ENCODE measurements at places on chromosomes 7 and 10.

DNA sequence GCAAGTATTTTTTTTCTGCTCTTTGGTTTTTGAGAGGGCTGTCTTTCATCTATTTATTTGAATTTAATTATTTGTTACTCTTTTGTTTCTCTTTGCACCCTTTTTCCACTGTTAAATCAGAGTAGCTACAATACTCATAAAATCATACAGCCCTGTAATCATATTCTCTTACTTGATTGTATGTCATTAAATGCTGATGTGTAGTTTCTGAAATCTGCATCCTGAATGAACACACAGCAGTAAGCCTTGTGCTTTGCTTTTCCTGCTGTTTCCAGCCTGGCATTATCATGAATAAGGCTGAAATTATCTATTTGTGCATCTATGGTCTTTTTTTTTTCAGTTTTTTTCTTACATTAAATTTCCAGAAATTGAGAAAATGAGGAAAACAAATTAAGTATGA lies 4.1 kb downstream of the LRRC18 start:
- DNase-seq, result no peak

DNA sequence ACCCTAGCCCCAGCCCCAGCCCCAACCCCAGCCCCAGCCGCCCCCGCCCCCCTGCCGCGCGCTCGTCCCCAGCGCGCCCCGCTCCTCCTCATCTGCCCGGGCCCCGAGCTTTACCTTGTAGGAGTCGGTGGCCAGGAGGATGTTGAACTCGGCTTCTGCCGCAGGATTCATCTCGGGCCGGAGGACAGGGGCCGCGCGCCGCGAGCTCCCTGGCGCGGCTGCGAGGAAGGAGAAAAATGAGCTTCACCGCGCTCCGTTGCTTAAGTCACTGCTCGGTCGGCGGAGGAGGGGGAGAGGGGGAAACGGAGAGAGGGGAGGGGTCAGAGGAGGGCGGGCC lies at the start of gene NAMPT:
Gene NAMPT (minus strand): TSS at position 270 of the 337 bp plus-strand sequence. CDS start 99 bp downstream, at position 171.
- no peak for DNase-seq

GRCh38 chr7:101207459-101207858 lies 6.6 kb upstream of the MOGAT3 start:
- no peak for DNase-seq

- DNase-seq, result no peak
Observed at GRCh38 chr10:112653851-112654250, 206.8 kb downstream of the VTI1A start.

DNA sequence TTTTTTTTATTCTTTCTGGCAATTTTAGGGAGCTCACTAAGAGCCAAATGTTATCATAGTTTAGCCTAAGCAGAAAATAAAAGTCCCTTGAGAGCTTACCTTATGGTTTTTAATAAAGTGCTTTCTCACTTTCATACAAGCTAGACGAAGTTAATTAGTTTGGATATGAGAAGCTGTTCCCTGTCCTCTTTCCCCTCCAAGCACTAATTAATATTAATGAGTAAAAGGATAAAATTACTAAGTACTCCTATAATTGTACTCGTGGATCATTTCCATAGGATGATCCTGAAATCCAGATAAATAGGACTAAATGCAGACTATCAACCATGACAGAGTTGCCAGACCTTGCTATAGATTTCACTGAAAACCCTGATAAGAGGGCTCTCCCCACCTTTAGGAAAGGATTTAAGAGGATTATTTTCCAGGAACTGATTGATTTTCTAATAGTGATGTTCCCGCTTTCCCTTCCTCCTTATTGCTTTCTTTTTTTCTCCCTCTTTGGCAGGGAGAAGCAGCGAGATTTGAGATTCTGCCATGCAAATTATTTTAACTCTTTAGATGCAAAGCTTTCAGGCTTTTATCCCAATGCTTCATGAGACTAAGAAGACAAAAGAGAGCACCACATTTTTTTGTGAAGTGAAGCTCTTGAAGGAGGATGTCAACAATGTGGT lies 58.3 kb upstream of the HECW1 start:
- DNase-seq, result no peak

DNA sequence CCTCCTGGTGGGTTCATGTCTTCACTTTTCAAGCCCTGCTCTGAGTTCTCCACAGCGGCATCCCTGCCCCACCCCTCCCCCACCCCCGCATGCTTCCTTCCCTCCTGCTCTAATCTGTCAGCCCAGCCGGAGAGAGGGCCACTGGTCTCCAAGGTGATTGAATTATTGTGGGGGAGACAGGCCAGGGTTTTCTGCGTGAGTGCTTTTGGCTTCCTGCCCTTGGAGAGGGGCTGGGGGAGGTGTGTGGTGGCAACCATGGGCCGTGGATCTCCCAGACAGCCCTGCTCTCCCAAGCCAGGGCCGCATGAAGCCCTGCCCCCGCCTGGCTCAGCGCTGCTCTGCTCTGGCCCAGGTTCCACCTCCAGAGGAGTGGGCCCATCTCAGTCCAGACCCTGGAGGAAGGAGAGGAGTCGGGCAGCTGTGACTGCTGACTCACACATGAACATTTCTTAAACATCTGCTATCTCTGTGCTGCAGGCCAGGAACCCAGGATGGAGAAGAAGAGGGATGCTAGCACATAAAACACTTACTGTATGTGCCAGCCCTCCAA lies 109.9 kb downstream of the ZMIZ1 start:
- DNase-seq, result peak; percentile 77

- DNase-seq, result no peak
Observed at GRCh38 chr7:69825113-69825972, 227.1 kb downstream of the AUTS2 start.

- DNase-seq, result no peak
Observed at GRCh38 chr10:132306343-132306685, 1.4 kb downstream of the STK32C start.

DNA sequence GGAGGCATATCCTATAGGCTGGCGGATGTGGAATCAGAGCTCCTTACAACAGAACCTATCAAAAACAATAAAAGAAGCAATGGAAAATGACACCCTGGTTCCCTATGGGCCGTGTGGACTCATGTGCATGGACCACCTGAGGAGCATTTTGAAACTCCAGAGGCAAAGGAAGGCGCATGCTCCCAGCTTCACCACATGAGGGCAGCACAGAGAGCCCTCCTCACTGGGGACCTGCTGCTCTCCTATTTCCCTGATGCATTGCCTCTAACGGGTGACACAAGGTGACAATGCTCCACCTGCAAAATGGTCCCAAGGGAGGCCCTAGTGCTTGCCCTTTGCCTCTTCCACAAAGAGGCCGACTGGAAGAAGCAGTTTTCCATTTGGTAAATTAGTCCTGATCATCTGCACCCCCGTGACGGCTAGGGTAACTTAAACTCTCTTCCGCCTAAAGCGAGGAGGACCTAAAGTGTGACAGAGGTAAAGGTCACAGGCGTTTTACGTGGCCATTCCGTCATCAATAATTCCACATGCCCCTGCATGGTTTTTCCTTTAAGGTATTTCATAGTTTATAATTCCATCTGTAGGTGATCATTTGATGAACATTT lies 67.7 kb downstream of the GPAM start:
- peak; percentile 22 for DNase-seq

- no peak for DNase-seq
Observed at GRCh38 chr10:34079702-34080484, 735.2 kb downstream of the PARD3 start.

DNA sequence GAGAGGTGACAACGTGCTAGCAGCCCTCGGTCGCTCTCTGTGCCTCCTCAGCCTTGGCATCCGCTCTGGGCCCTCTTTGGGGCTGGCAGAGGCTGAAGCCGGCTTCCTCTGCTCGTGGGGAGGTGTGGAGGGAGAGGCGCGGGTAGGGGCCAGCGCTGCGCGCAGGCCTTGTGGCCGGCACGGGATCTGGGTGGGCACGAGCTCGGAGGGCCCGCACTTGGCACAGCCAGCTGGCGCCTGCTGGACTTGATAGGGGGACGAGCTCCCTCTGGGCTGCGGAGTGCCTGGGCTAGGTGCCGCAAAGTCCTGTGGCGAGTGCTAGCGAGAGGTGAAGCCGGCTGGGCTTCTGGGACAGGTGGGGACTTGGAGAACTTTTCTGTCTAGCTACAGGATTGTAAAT lies 170.7 kb downstream of the EXOC4 start:
- no peak for DNase-seq

DNA sequence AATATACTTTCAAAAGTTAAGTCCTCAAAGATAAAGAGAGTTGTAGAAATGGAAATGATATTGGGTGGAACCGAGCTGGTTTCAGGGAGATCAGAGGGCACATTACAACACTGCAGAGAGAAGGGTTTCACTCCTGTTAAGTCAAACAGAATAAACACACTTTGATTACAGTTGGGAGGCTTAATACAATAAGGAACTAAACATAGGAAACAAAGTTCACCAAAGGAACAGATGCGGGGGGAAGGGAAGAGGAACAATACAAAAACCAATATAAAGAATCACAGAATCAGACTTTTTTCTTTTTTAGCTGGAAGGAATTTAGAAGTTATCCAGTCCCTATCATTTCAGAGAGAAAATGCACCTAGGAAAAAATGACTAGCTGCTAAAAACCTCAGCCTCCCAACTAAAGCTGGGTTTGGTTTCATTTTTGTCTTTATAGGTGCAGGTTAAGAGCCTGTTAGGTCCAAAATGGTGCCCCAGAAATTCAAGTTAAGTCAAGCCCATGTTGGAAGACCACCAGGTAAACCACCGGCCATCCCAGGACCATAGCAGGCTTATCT lies 81.9 kb downstream of the DNMBP start:
- peak; percentile 50 for DNase-seq

GRCh38 chr7:30465046-30465810 lies 13.4 kb downstream of the NOD1 start:
- DNase-seq, result no peak

DNA sequence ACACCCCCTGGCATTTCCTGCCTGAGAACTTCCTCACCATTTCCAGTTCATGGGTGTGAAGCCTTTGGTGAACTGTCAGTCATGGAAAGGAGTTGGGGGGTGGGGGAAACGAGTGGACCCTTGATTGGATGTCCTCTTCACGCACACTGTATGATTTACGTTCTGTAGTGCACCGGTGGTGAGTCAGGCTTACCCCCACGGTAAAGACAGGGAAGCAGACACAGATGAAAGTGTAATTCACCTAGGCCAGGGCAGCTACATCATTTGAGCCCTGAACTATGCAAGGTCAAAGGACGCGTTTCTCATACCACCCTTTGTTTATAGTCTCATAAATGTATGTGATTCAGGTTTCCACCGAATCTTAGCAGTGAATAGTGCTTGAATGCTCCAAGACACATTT lies 628.3 kb upstream of the PFKP start:
- no peak for DNase-seq

DNA sequence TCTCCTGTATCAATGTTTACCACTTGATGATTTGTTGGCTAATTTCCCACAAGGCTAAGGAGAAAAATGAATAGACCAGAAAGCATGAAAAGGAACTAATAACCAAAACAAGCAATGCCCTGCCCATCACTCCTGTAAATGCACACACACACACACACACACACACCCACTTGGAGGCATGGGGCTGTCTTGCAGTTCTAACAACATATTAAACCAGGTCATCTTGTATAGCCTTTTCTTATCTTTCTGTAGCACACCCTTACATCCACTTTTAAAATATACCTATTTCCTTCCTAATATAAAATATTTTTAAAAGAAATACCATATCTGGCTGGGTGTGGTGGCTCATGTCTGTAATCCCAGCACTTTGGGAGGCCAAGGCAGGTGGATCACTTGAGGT lies 105.3 kb downstream of the CTTNBP2 start:
- DNase-seq, result no peak
